ENCODE measurements at places on chromosomes 3 and 15.

DNA sequence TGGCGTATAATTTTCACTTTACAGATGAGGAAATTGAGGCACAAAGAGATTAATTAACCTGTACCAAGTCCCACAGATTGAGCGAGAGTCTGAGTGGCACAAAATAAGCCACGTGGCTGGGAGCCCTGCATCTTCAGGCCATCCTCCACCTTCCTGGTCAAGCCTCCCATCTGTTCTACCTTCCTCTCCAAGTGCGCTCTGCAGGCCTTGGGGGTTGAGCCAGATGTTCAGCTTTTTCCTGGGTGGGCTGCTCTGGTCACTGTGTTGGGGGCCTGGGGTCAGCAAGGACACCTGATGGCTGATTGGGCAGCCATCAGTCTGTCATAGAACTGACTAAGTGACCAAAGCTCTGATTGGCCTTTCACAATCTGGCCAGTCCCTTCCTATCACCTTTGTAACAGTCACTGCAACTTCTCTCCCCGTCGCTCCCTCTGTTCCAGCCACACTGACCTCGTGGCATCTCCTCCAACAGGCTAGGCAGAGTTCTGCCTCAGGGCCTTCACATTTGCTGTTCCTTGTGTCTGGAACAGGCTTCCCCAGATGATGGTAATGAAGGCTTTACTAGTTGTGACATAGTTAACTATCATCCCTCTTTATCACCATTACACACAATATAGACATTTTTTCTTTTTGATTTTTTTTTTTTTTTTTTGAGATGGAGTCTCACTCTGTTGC is 46.8 kb downstream of the SCN5A start:
- no peak for DNase-seq

GRCh38 chr15:78129751-78130287 is 1.4 kb downstream of the CIB2 start:
- no peak for DNase-seq

DNA sequence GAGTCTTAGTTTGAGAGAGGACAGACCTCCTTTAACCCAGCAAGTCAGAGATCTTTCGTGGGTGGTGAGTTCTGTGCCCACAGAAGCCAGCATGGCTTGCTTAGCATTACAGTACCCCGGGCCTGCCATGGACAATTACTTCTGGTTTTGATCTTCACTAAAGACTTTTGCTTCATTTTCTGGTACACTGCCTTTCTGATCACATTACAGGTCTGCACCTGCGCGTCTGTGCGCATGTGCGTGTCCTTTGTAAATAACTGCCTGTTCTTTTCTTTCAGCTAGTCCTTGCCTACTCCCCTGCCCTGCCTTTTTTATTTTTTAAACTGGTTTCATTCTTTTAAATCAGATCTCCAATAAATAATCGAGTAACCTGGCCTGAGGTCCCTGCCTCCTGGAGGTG is 57.1 kb upstream of the CMTM8 start:
- no peak for DNase-seq

DNA sequence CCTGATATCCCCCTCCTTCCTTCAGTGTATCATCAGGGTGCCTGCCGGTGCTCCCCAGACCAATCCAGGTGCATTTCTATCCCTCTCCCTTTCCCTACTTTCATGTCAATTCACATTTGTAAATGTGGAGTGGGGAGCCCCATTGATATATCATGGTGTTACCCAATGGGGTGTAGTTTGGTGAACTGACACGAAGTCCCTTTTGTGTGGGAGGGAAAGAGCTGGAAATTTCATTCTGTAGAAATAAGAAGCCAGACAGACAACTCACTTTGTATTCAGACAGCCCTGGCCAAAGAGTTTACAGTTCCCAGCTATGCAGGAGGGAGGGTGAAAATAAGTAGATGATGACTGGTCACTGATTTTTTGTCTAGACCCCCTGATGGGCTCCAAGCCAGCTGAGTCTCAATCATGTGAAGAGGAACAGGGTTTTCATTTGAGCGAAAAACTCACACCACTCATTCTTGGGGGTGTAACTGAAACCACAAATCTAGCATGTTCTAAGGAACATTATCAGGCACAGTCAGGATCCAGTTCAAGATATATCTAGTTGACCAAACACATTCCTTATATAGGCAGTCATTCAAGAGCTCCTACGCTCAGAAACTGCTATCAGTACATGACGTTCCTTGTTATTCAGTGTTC is 58.9 kb downstream of the LMCD1 start:
- no peak for DNase-seq

DNA sequence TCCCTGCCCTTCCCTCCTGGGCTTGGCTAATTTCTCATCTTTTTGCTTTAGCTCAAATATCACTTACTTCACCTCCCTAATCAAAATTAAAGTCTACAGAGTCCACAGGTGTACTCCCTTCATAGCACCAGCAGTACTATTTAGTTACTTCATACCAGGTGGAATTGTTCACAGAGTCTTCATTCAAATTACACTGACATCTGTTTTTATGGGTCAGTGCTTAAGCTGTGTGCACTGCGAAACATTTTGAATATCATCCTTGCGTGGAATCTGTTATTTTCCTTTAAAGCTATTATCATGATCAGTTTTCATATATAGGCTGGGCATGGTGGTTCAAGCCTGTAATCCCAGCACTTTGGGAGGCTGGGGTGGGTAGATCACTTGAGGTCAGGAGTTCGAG is 2.7 kb upstream of the SERF2 start:
- no peak for DNase-seq

- DNase-seq, result no peak
Measured at GRCh38 chr3:13332740-13333139, 87.4 kb downstream of the NUP210 start.

- no peak for DNase-seq
Measured at GRCh38 chr3:129461022-129461421, 21.0 kb downstream of the IFT122 start.

- no peak for DNase-seq
Measured at GRCh38 chr15:92922418-92923002, 22.4 kb downstream of the CHD2 start.

DNA sequence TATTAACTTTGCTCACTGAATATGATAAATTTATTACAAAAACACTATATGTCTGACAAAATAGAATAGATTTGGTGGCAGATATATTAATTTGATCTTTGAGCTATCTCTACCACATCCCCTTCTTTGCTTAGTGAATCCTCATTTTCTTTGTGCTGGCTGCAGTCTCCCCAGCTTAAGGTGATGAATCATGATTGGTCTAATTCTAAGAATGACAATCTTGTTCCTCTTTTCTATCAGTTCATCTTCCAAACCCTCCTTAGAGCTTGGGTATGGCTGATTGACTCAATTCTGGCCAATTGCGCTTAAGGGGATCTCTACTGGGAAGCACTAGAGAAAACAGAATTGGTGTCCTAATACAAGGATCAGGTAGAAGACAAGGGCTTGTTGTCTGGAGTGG is 309.6 kb upstream of the GOLIM4 start:
- no peak for DNase-seq

GRCh38 chr3:63768386-63768785 is 50.7 kb upstream of the C3orf49 start:
- DNase-seq, result no peak

- DNase-seq, result no peak
Measured at GRCh38 chr3:133598405-133598804, 24.9 kb downstream of the CDV3 start.

DNA sequence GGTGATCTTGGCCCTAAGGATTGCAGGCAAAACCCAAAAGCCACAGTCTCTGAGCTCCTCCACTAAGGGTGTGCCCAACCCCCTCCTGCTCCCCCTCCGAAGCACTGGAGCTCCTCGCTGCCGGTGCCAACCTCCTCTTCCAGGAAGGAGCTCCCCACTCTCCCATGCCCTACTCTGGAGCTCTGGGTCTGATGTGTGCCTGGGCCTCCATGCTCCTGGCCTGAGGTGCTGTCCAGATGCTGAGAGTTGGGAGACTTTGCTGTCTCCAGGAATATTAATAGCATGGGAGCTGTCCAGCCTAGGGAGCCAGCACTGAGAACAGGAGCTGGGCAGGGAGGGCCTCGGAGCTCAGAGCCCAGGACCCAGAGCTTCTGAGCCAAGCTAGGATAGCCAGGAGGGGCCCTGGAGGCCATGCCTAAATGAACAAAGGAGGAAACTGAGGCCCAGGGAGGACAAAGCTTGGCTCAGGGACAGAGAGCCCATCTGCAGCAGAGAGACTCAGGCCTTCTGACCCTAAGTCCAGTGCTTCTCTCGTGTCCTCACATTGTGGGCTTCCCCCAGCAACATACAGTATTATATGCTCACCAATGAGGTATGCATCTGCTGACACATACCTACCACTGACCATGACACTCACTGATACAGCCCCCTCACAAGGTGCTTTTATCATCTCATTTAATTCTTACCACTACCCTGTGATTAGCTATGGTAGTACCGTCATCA is 36.9 kb upstream of the HERC1 start:
- no peak for DNase-seq

DNA sequence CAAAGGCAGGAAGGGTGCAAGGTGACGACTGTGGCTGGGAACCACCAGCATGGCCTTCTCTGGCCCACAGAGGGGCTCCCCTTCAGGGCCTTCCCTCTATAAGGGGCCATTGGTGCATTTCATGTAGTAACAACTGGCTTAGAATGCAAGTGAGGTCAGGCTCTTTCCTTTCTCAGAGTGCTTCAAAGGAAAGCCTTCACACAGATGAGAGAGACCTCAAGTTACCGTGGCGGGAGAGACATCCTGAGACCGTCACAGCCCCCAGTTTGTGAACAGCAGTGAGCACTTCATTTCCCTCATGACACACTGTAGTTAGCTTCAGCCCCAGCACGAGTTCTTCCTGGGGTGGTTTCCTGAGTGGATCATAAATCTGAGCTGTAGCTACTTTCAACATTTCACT is 96.6 kb upstream of the LIMD1 start:
- no peak for DNase-seq

DNA sequence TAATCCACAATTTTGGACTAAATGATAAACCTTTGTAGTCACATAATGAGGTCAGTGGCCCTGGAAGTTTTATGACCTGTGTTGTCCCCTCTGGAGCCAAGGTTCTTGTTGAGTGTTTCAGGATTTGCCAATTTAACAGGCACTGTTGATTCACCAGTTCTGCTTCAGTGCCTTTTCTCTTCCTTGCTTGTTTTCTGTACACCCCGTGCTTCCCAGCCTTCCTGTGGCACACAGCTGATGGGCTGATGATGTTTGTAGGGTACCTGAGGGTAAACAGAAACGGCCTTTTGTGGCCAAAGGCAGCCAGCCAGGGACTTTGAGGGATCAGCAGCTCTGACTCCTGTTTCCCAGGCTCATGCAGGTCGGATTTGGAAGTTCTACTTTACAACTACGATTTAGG is 13.3 kb downstream of the GYG1 start:
- no peak for DNase-seq

GRCh38 chr3:143243686-143244085 is 124.1 kb downstream of the CHST2 start:
- no peak for DNase-seq

GRCh38 chr3:31254483-31254882 is 278.2 kb upstream of the STT3B start:
- DNase-seq, result no peak

DNA sequence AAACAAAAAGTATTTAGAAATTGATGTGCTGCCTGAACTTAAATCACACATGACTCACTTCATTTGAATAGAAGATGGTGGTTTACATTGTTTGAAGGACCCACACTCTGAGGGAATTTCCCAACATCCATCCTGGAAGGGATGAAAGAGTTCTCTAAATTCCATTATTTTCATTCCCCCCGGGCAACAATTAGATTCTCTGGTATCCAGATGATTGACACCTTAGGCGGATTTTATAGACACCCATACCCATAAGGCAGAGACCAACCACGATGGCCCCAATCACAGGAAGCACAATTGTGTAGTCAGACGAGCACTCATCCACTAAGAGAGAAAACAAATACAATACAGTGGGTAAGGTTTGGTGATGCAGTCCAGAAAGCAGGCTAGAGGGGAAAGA is 24.6 kb upstream of the MCCC1 start:
- DNase-seq, result no peak

- DNase-seq, result peak; percentile 14
Measured at GRCh38 chr3:128794770-128795649, 69.0 kb downstream of the RAB7A start.

- no peak for DNase-seq
Measured at GRCh38 chr3:39134305-39134704, 19.1 kb downstream of the CSRNP1 start.

DNA sequence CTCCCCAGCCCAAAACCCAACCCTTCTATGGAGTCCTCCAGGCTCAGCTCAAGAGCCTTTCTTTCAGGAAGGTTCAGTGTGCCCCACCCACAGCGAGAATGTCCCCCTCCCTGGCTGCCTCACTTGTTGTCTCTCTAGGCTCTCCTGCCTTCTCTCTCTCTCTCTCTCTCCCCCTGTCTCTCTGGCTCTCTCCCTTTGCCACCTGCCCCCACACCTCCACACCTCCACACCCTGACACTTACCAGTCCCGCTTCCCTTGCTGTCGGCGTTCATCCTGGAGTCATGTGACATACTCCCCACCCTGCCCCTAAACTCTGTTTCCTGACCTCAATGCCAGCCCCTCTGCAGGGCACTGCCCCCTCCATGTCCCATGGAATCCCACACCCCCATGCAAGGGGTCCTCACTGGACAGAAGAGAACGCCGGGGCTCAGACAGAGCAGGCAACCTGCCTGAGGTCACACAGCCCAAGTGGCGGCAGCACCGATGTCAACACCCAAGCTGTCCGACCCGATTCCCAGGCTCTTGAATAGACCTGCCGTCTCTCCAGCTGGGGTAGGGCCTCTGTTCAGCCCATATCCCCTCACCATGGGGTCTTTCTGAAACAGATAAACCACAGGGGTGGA is 28.5 kb upstream of the SLC6A6 start:
- DNase-seq, result no peak

- DNase-seq, result no peak
Measured at GRCh38 chr15:76861815-76862397, 43.2 kb downstream of the SCAPER start.

DNA sequence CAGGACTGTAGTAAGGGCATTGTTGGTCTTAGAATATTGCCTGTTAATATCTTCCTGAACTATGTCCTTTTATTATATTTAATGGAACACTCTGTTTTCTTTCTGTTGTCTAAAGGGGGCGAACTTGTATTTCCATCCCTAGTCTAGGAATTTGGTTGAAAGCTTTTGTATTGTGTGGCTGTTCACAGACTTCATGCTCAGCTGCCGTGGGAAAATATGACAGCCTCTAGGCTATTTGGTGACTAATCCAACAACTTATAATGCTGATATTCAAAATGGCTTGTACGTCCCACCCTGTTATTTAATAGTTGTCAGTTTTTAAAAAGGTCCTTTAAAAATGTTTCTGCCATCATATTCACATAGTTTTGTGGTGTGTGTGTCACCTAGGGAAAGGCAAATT is 202.6 kb downstream of the KLHL25 start:
- peak; percentile 54 for DNase-seq

GRCh38 chr3:17833786-17834559 is 91.5 kb upstream of the TBC1D5 start:
- DNase-seq, result no peak

DNA sequence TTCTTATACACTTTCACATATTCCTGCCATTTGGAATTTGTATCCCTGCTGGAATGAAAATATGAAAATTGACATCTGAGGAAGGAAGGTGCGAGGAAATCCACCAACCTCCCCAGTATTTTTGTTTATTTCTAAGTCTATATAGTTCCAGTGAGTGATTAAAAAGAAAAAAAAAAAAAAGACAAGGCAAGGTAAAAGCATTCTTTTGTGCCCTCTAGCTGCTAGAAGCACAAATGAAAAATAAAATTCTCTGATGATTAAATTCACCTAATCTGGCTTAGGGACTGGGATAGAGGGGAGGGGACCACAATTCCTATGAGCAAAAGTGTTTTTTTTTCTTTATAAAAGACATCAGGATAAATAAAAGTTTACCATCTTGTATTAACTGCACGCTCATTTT is 370.9 kb downstream of the NR2F2 start:
- DNase-seq, result no peak
